ENCODE measurements at places on chromosomes 4 and X.

GRCh38 chr4:181645489-181645888, 597.7 kb upstream of the TENM3 start:
- no peak for DNase-seq

DNA sequence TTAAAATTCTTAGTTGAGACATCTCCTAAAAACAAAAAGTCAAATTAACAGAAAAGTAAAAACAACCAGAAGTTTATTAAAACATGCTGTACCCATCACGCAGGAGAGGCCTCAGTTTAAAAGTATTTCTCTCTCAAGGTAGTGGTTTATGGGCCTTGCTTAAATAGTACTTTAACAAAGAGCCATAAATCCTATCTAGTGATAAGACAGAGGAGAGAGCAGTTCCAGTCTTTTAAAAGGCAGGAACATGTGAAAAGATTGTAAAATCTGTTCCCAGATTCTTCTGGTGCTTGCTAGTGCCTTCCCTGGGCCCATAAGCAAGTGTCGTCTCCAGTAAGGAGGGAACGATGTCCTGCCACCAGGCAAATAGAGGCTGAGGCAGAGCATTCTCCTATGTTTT, 476.3 kb upstream of the ADGRL3 start:
- DNase-seq = no peak

- DNase-seq = no peak
These were observed 57.1 kb downstream of the COMMD8 start for GRCh38 chr4:47406408-47406807.

DNA sequence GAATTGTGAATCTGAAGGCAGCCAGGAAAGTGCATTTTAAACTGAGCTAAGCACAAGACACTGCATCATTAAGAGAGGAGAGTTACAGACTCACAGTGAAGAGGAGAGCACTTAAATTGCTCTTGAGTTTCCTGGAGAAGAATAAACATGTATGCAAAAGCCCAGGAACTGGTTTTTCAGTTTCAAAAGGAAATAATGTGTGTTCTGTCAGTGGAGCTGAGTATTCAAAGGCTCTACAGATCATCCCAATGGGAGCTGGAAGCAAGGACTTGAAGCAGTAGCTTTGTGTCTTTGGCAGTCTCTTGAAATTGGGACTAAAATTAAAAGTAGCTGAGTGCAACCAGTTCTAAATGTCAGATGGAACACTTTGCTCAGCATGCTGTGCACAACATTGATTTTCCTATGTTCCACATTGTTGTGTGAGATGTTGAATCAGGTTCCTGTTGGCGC, 147.5 kb upstream of the ANK2 start:
- no peak for DNase-seq

DNA sequence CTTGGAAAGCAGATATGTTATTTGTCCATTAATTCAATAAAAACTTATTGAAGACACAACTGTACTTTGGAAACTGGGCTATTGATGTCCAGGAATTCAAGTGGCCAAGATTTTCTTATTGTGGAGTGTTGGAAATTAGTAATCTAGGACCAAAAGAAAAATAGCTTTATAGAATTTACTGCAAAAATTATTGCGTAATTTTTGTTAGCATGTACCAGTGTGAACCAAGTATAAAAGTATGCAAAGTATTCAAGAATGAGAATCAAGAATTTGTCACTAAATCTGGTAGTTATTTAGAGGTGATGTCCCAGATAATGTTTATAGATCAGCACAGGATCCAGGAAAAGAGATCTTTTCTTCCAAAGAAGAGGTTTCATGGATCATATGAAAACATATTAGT, 468.9 kb upstream of the CTSO start:
- no peak for DNase-seq

- DNase-seq = no peak
These were observed 1451.9 kb downstream of the PCDH7 start for GRCh38 chr4:32172086-32172485.

- no peak for DNase-seq
These were observed 6.6 kb upstream of the GBA3 start for GRCh38 chr4:22686141-22686540.

GRCh38 chrX:17242470-17242869, 132.5 kb upstream of the NHS start:
- DNase-seq = no peak

DNA sequence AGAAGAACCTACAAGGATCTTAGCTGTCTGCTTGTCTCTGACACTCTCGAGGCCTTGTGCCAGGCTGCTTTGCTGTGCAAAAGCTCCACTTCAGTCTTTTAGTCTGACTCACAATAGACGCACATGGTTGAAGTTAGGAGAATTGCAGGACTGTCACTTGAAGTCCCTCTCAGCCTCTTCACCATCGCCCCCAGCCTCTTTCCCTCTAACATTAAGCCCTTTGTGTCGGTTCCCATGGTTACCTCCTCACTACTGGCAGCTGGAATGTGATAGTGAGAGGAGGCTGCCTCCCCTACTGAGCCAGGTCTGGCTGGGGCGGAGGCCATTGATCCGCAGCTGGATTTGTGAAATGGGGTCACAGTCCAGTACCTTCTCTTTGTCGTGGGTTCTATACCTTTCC, 201.8 kb downstream of the SOWAHB start:
- no peak for DNase-seq

GRCh38 chr4:89113415-89113814, 2.1 kb downstream of the TIGD2 start:
- DNase-seq = no peak

GRCh38 chr4:93825551-93826216, 2.9 kb upstream of the ATOH1 start:
- no peak for DNase-seq

DNA sequence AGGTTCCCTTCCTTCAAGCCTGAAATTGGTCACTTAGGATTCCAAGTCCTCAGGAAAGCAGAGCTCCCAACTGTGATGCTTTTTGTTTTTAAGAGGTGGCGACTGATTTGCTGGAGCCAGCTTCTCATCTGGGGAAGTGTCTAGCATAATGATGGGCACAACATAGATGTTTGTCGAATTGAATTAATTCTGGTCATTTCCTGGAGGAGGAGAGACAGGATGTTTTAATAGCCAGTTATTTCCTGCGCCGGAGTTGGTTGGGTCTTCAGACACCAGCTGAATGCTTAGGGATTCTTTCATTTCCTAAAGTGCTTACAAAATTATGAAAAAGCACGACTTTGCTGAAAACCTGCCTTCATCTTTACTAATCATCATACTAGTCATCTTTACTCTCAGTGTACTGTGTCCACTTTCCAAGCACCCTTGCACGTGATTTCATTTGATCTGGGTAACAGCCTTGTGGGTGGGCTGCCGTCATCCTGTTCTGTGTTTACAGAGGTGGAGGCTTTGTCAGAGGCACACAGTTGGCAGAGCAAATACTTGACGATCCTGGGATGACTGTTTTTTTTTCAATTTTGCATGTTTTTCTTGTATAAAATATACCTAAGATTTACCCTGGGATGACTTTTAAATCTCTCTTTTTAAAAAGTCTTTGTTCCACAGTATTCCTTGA, 49.5 kb downstream of the RGS12 start:
- no peak for DNase-seq

DNA sequence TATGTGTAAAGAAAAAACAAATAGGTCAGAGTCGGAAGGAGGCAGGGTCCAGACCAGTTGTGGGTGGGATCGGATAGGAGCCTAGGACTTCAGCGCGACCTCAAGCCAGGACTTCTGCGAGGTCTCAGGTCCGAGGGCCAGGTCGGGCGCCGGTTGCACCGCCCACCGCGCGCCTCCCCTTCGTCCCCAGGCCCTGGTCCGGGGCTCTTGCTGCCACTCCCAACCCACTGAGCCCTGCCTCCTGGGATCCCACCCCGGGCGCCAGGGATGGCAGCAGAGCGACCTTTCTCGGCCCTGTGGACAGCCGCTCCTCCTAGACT, 12.3 kb downstream of the PITX2 start:
- DNase-seq = no peak

- no peak for DNase-seq
These were observed 30.5 kb upstream of the NAP1L5 start for GRCh38 chr4:88728146-88728545.

DNA sequence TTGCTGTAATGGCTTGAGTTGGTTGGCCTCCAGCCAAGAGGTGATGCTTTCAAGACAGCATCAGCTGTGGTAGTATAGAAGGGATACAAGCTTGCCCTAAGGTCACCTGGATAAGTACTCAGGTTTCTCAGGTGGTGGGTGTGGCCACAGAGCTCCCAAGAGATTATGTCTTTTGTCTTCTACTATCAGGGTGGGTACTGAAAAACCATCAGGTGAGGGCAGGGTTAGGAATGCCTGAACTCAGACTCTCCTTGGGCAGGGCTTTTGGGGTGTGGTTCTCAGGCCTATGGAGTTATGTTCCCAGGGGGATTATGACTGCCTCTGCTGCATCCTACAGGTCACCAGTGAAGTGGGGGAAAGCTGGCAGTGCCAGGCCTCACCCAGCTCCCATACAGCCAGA, 654.6 kb upstream of the GALNT7 start:
- no peak for DNase-seq

GRCh38 chr4:91448668-91449330, 855.0 kb upstream of the GRID2 start:
- no peak for DNase-seq

DNA sequence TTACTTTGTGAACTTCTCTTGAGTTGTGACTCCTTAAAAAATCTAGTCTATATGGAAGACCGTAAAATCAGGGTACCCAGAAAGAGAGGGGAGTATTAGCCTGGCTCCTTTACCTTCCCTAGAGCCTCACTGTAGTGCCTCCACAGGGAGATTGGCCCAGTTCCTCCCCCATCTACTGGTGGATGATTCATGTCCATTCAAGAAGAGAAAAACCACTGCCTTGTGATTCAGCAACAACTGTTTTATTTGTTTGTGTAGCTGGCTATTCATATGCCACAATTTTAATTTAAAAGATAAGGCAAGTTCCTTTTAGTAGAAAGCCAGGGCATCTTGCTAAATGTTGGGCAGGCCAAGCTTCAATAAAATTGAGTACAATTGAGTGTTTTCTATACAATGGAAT, 221.8 kb upstream of the KCNIP4 start:
- no peak for DNase-seq

- no peak for DNase-seq
These were observed 62.2 kb upstream of the GRPEL1 start for GRCh38 chr4:7129871-7130620.

DNA sequence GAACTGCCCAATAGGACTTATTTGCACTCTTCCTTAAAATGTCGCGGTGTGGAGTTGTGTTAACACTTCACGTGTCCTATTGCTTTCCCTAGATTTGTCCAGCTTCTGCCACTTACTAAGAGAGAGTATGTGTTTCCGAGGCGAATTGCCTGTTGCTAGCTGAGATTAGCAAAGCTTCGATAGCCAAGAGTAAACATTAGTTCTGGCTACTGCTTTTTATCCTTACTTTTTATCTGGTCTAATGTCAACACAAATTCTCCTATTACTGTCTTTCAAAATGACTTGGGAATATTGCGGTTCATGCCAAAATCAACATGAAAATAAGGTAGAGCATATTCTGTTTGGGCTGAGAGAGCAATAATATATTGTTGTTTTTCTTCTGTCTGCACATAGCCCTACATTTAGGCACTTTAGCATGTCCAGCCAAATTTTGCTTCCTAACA, 90.4 kb upstream of the VEGFC start:
- DNase-seq = no peak

DNA sequence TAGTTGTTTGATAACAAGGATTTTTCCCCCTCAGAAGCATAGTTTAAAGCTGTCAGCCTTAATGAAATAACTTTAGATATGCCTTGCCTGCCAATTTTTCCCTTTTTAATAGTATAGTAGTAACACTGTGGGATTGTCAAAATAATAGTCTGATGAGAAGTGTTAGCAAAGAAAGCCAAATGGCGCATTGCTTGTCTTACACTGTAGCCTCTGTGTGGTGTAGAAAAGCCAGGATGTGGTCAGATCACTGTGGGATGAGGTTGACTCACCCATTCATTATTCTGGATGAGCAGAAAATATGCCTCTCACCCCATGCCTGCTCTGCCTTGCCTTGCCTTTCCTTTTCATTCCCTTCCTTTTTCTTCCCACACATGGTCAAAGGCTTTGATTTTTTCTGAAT, 257.8 kb upstream of the NRK start:
- no peak for DNase-seq

DNA sequence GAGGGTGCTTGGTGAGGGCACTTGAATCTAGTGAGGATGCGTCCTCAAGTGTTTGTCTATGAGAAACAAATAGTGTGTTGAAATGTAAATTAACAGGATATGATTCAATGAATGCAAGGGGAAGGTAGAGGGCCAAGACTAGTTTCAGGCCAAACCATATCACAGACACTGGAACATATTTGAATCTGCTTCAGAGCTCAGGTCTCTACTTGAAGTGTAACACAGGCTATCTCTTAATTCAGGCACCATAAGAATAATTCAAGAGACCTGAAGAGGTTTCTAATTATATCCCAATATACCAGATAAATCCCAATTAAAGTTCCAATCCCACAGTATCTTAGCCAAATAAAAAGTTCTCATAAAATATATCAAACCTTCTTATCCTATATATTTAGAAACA, 146.5 kb upstream of the INTU start:
- no peak for DNase-seq

DNA sequence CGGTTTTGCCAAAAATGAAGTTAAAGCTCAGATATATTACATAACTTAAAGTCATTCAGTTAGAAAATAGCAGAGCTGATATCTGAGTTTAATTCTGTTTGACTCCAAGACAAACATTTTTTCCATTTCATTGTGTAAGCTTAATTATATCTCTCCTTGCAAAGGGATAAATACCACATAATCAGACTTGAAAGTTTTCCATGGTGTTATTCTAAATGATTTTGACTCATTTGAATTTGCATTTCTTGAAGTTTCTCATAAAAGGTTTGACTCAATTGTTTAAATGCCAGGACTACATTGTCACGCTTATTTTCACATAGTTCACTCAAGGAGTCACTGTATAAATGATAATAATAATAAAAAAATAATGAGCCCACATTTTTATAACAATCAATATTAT, 39.4 kb upstream of the DDX60 start:
- DNase-seq = no peak

GRCh38 chr4:81227138-81227537, 12.1 kb upstream of the PRKG2 start:
- DNase-seq = no peak

GRCh38 chr4:15470128-15470475, 420 bp downstream of the CC2D2A start:
- DNase-seq = no peak

DNA sequence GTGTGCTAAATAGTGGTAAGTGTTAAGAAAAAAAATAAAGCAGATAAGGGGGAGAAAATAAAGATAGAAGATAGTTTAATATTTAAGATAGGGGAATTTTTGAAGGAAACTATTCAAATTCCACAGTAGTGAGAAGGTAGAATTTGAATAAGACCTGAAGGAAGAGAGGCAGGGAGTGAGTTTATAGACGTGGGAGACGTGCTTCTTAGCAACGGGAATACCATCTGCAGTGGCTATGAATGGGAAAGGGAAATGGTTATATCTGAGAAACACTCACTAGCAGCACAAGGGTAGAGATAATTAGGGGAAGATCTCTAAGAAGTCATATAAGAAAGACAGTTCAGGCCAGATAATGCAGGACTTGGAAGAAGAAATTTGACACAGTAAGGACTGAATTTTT, 854.5 kb upstream of the EPHA5 start:
- no peak for DNase-seq

- no peak for DNase-seq
These were observed 7.0 kb upstream of the NHS start for GRCh38 chrX:17368002-17368401.

All from stimulated activated CD8-positive, alpha-beta memory T cell treated with anti-CD3 and anti-CD28 coated beads, Interleukin-7, amount 100 ng/mL, for 1 hour (primary cell).